ENCODE measurements at places on chromosomes 7 and 10.

DNA sequence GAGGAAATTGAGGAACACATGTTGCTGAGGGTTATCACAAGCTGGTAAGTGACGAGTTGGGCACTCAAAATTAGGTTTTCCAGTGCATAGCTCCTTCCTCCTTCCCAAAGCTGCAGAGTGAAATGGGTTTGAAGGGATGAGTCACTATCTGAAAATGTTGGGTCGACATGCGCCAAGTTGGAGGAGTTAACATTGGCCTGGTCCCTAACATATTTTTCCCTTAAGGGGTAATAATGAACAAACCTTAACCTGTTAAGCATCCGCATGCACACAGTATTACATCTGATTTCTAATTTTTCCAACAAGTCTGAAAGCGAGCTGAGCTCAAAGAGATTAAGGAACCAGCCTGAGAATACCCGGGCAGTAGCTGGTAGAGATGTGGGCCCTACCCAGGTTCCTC is 20.7 kb upstream of the TECTB start:
- DNase-seq = no peak

DNA sequence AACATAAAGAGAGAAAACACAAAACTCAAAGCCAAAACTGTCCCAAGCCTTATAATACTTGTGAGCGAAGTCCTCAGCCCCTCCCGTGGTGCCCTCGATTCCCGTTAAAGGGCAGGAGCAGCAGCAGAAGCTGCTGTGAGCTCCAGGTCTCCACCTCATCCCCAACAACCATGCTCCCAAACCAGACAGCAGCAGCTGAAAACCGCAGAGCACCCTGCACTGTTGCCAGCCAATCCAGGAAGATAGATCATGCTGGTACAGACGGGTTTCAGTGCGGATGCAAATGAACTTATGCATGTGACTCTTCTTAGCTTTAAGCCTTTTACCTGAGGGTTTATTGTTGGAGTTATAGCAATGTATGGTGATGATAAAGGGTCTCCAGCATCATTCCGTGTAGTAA is 97.9 kb downstream of the DNAJB6 start:
- DNase-seq = no peak

DNA sequence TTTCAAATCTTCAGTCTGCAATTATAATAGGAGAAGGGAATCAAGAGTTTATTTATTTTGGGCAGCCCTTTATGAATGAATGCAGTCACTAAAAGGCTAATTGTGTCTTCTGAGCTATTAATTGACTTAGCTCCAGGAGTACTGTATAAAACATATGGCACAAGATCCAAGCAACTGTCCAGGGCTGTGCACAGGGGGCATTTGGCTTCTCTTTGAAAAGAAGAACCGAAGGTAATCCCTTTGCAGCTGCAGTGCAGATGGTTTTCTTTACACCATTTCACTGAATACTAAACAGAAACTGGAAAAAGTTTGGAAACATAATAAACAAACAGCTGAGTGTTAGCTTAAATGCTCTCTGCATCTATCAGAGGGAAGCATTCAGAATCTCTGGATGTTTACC is 282.6 kb upstream of the LRRN3 start:
- no peak for DNase-seq

DNA sequence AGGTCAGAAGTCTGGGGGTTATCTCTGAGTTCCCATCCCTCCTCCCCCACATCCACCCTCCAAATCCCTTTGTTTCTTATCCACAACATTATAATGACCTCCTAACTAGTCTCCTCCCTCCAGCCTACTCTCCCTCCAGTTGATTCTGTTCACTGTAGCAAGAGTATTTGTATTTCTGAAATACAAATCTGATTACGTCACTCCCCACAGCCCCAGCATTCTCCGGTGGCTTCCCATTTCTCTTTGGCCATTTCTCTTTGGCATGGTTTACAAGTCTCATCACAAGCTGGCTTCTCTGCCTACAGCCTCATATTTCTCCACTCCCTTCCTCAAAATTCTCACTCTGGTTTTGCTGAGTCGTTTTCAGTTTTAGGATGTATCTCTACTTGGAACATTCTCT is 24.6 kb upstream of the MRPS33 start:
- no peak for DNase-seq

DNA sequence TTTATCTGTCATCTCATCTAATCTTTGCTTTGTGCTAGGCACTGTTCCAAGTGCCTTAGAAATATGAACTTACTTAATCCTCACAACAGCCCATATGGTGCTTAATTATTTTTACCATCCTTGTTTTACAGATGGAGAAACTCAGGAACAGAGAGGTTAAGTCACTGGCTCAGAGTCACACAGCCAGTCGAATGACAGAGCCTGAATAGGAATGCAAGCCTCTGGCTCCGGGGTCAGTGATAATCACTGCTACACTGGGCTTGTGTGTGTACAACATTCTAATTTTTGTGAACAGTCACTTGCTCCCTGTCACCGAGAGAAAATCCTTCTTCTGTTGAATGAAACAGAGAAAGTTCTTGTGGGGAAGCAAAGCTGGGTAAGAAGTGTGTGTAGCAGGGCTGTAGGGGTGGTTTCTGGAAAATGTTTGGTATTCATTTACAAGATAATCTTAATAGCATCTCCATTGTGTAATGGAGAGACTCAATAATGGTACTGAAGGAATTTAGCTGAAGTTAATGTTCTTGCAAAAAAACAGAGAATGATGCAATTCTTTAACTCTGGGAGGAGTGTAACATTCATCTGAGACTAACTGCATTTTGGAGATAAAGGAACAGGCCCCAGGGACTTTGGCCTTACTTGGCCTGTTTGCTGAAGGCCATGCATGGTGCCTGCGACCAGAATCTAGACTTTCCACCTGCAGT is 290.6 kb downstream of the FRMD4A start:
- DNase-seq = no peak

Measured in HFF-Myc (cell line).